ENCODE measurements at places on chromosomes 3 and 15.

DNA sequence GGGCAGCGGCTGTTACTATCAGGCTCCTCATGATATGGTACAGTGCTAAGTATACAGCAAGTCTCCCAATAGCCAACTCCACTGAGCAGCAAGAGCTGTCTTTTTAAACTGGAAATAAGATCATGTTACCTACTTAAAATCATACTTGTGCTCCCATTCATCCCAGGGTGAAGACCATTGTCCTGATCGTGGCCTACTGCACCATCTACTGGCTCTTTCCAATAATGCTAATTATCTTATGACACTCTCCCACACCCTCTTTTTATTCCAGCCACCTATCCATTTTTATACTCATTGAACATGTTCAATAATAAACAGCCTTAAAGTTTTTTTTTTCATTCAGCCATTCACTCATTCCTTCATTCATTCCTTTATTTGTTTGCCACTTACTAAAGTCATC, 117.7 kb downstream of the GBE1 start:
- no peak for DNase-seq

- DNase-seq = no peak
Measured at GRCh38 chr3:182949688-182950087, 30.6 kb downstream of the DCUN1D1 start.

- no peak for DNase-seq
Measured at GRCh38 chr15:89016549-89017041, 71.7 kb upstream of the ABHD2 start.

- DNase-seq = no peak
Measured at GRCh38 chr3:34239875-34240274, 441.4 kb downstream of the PDCD6IP start.

GRCh38 chr3:17579289-17580031, 163.0 kb downstream of the TBC1D5 start:
- no peak for DNase-seq

DNA sequence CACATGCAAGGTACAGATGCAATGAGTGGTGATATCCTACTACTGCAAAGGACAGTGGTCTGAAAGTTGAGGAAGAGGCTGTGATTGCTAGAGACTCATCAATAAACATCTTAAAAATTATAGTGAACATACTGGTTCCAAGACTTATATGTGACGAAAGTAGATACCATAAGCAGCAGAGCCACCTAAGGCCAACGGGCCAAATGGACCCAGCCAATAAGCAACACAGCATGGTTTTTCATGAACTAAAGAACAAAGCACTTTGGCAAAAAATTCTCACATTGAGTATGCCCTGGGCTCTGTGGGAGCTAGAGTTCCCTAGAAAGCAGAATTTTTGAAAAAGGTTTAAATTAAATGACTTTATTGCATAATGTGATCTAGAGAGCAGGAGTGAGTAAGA, 272.1 kb downstream of the SI start:
- DNase-seq = no peak

Measured in CD4-positive, alpha-beta T cell (primary cell).